ENCODE measurements at places on chromosomes 1 and 21. TPM values are rescaled to one million over a fixed set of nuclear protein-coding genes. Genes with fewer than 3 reads are reported as not detected.

GBP5 gene
- 114 TPM for total RNA-seq

- no peaks in the 10 kb centered on the region for H3K36me3 ChIP-seq
- DNase-seq, result peak; percentile 85
- peak within 1 kb of the TSS; percentile 54 for H3K27ac ChIP-seq
- H3K27me3 ChIP-seq, result no peaks in the 10 kb centered on the region
- H3K4me3 ChIP-seq, result peak within 1 kb of the TSS; percentile 70
- peaks cover 11% of the 10 kb centered on the region for H3K4me1 ChIP-seq
These were observed at the start of gene MAN1C1 for GRCh38 chr1:25616095-25616986. Gene MAN1C1, plus strand, starts transcription at chr1:25616791. Its CDS starts 1,007 bp downstream, at chr1:25617798.

DNA sequence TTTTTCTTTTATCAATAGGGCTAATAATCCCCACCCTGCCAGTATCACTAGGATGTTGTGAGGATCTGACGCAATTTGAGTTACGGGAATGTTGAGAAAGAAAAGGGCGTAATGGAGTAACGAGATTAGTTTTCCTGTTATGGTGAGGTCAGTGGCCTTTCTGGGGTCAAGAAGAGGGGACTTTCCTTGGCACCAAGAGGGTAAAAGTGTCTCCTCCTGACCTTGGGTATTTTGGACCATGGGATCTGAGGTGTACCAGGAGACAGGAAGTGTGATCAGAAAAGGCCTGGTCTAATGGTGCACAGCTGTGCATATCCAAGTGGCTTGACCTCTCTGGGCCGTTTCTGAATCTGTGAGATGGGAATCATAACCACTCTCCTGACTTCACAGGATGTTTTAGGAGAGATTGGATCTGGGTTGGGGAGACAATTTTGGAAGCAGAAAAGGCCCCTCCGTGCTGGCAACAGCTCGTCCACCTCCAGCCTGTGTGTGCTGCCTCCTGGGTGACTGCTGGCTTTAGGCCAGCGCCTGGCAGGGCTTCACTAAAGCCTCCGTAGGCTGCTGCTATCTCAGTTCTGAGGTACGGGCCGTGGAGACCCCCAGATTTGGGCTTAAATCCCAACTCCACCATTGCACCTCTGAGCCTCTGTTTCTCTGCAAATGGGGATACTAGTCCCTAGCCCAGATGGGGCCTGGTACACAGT is 37.1 kb downstream of the ALPL start:
- H3K27ac ChIP-seq, result no peak overlapping the region
- DNase-seq, result no peak
- no peak overlapping the region for H3K4me3 ChIP-seq

DNA sequence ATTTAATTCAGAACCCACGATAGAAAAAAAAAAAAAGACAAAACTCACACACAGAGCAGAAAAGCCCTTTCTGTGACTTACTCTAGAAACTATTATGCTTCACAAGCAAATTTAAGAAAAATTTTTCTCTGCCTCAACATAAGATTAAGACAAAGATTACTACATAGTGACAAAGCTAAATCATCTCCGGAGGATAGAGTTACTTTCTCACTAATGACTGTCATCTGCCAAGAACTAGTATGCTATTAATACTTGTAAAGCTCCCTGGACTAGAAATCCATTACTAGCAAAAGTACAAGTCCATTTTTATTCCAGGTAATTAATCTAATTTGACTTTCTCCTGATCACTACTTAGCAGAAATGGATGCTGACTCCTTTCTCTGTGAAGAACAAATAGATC is 25.9 kb downstream of the GREM2 start:
- no peak for DNase-seq
- no peaks in the 10 kb centered on the region for H3K36me3 ChIP-seq
- no peaks in the 10 kb centered on the region for H3K4me1 ChIP-seq
- H3K27me3 ChIP-seq, result no peaks in the 10 kb centered on the region
- H3K4me3 ChIP-seq, result no peak overlapping the region

DNA sequence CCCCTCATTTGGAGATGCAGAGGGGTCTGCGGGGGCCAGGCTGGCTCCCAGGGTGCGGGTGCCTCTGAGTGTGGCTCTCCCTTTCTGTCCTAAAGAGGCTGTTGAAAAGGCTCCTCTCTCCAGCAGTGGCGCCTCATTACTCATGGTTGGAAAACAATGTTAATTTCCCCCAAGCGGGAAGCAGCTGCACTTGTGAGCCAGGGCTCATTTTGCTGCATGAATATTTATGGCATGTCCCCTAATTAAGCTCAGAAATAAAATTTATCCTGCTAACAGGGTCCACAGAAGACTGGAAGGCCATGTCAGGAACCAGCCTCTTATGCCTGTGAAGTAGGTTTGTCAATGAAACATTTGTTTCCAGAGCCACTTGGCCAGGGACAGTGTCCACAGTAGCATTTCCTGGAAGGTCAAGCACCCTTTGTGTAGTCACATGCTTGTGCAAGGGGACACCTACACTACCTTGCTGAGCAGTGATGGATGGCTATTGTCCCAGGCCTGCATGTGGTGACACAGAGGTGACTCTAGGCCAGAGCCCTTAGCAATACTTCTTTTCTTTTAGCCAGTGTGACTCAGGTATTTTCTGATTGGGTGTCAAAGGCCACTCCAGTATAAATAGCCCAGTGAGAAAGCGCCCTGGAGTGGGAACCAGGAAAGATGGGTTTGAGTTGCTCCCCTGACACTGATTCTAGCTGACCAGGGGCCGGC is 259.0 kb downstream of the FOXD2 start:
- DNase-seq, result no peak
- H3K4me1 ChIP-seq, result no peaks in the 10 kb centered on the region
- H3K27me3 ChIP-seq, result peaks cover 11% of the 10 kb centered on the region
- no peak overlapping the region for H3K4me3 ChIP-seq

All from T-cell (primary cell).